ENCODE measurements at places on chromosomes 2 and 18. TPM values are rescaled to one million over a fixed set of nuclear protein-coding genes. Genes with fewer than 3 reads are reported as not detected.

VWA3B gene
- not detected for total RNA-seq

DNA sequence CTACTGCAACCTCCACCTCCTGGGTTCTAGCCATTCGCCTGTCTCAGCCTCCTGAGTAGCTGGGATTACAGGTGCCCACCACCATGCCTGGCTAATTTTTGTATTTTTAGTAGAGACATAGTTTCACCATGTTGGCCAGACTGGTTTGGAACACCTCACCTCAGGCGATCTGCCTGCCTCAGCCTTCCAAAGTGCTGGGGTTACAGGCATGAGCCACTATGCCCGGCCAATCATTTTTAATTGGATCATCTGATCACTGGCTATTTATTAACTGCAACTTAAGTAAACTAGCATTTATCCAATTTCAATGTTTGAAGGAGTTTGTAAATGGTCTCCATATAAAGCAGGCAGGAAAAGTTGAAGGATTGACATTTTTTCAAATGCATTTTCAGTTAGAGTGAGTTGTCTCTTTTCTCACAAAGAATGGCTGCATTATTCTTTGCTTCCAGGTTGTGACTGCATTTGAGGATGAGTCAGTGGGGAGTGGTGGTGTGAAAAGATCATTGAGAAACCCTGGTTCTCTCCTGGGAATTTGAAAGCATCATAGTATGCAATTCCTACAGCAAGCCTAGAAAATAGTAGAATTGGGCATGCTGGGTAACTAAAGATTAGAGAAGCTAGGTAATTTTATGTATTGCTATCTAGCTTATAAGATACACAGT, 431.1 kb upstream of the ZEB2 start:
- no peak for DNase-seq
- H3K27ac ChIP-seq = no peak overlapping the region
- H3K36me3 ChIP-seq = no peaks in the 10 kb centered on the region
- no peaks in the 10 kb centered on the region for H3K27me3 ChIP-seq

GRCh38 chr18:57311472-57311871, 40.9 kb upstream of the ST8SIA3 start:
- H3K4me3 ChIP-seq = no peak overlapping the region
- no peaks in the 10 kb centered on the region for H3K36me3 ChIP-seq
- no peaks in the 10 kb centered on the region for H3K27me3 ChIP-seq
- no peaks in the 10 kb centered on the region for H3K4me1 ChIP-seq
- H3K27ac ChIP-seq = no peak overlapping the region
- no peak for DNase-seq

- no peaks in the 10 kb centered on the region for H3K4me1 ChIP-seq
- no peaks in the 10 kb centered on the region for H3K27me3 ChIP-seq
Observed at GRCh38 chr2:63818271-63818670, 23.4 kb upstream of the UGP2 start.

DNA sequence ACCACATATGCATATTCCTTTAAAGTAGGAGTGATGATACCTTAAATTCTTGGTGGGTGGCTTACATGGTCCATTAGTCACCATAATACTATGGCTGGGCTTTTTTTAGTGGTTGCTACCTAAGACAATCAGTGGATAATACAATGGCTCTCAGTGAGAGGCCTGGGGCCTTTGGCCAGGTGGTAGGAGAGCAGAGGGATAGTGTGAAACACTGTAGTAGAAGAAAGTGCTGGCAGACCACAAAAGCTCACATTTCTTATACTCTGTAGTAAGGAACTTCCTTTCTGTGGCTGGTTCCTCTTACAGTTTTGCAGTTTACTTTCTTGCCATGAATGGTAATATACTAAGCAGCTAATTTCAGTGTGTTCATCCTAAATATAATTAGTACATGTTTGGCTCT, 583.5 kb downstream of the XIRP2 start:
- no peak for DNase-seq
- no peak overlapping the region for H3K27ac ChIP-seq
- H3K4me3 ChIP-seq = no peak overlapping the region
- H3K36me3 ChIP-seq = no peaks in the 10 kb centered on the region

DNA sequence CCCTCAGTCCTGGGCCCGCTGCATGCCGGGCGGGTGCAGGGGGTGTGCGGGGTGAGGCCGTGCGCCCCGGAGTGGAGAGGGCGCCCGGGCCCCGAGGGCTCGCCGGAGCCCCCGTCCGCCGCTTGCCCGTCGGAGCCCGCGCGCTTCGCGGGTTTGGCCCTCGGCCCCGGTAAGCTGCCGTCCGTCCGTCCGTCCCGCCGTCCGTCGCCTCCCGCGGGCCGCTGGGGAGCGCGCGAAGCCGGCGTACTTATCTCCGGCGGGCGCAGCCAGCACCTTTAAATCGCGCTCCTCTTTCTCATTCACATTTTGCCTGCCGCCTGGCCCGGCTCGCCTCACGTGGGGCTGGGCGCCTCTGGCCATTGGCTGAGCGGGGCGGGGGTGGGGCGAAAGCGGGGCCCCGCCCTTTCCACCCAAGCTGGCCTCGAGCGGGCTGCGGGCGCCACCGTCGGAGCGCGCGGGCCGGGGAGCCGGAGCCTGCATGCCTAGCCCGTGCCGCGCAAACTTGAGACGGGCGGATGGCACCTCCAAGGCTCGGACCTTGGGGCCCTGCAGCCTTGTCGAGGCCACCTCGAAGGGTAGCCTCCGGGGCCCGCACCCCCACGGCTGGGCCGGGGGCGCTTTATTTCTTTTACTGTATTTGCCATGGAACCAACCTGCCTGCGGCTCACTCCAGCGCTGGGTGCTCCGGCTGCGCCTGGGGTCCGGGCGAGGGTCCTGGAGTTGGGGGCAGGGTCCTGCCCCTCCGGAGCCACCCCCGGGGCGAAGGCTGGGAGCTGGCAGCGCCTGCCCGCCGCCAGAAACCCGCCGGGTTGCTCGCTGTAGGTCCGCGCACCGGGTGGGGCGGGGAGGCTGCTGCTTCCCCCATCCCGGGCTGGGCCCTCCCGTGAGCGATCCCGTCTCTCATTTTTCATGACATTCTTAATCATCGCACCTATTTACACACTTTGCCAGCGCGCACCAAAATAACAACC, at the start of gene GBX2:
Gene GBX2, minus strand, starts transcription at position 277 of the 971 bp plus-strand sequence. CDS start 415 bp downstream, outside the sequence.
- H3K27me3 ChIP-seq = peaks cover 57% of the 10 kb centered on the region
- H3K36me3 ChIP-seq = peaks cover 2% of the 10 kb centered on the region
- no peak within 1 kb of the TSS for H3K4me3 ChIP-seq
